ENCODE measurements at places on chromosomes 3 and 15.
A peak's percentile ranks its signal among the peaks of the same experiment; 100 is the strongest.

- DNase-seq = no peak
These were observed 73.1 kb upstream of the SLC6A6 start for GRCh38 chr3:14329116-14329830.

- DNase-seq = no peak
These were observed 66.2 kb downstream of the ETV5 start for GRCh38 chr3:186042521-186043202.

DNA sequence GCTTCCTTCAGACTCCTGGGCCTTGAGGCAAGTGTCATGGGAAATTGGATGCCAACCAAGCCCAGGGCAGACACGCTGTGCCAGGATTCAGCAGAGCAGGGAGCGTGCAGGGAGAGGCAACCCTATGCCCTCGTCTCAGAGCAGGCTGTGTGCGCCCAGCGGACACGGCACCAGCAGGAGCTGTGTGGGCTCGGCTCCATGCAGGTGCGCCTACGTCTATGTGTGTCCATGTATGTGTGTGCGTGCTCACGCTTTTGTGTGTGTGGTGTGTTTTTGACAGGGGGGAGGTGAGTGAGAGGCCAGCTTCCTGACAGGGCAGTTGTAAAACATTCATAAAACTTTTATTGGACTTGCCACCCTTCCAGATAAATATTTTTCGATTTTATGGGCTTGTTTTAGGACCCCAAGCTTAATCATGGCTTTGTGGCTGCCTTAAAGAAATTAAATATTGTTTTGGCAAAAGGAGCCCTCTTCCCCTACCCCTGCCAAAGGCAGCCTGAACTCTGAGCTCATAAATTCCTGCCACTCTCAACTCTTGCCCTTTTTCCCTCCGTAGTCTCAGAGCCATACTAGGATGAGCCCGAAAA lies 84.4 kb downstream of the DNAJB8 start:
- peak; percentile 35 for DNase-seq

- no peak for DNase-seq
These were observed 119.4 kb downstream of the IGF1R start for GRCh38 chr15:98767692-98768091.

- DNase-seq = no peak
These were observed 646.6 kb downstream of the OTOL1 start for GRCh38 chr3:162143180-162143579.
